ENCODE measurements at places on chromosomes 13 and 19. TPM values are rescaled to one million over a fixed set of nuclear protein-coding genes. Genes with fewer than 3 reads are reported as not detected.
A peak's percentile ranks its signal among the peaks of the same experiment; 100 is the strongest.

DNA sequence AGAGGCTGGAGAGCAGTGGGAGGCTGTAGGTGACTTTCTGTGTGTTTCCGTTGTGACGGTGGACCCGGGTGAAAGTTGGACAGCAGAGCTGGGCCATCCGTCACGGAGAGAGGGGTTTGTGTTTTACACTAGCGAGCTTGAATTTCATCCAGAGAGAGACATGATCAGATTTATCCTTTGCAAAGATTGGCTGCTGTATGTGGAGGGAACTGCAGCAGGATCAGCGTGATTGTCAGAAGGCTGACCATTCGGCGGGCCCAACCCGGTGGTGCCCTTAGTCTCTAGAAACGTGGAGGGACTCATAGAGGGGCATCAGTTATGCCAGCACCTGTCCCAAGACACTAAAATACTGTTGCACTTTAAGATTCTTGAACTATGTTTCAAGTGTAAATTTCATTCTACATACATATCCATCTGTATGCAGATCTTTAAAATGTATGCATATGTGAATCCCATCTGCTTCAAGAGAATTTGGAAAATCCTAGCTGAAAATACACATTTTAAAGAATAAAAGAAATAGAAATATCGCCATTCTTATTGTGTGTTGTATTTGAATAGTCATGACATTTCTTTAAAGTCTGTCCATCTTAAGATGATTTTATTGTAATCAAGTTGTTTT, 7.0 kb downstream of the FAM124A start:
- no peak for DNase-seq

DNA sequence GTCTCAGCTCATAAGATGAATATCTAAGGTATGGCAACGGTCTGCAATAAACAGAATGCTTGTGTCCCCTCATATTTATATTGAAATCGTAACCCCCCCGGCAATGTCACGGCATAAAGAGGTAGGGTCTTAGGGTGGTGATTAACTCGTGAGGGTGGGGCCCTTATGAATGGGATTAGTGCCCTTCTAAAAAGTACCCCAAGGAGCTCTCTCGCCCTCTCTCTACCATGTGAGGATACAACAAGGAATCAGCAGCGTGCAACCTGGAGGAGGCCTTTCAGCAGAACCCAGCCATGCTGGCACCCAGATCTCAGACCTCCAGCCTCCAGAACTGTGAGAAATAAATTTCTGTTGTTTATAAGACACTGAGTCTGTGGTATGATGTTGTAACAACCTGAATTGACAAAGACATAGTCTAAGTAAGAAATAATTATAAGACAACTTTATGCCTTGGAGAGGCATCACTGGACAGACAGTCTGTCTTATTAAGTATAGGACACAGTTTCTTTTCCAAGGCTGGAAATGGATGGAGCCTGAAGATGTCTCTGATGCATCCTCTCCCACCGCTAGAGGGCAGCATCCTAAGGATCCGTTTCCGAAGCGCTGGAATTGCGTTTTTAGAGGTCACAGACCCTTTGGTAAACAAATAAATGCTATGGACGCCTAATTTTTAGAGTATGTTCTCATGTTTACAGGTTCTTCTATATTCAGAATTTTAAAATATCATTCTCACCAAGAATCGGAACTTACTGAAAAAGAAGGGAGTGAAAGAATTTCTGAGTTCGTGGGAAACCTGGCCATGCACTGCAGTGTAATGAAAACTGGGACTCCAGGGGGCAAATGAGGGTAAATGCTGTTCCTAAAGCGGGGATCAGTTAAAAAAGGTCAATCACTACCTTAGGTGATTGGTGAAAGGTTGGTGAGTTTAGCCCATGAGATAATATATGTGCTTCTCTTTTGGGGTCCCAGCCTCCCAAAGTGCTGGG, 13.3 kb upstream of the LEUTX start:
- DNase-seq = no peak

DNA sequence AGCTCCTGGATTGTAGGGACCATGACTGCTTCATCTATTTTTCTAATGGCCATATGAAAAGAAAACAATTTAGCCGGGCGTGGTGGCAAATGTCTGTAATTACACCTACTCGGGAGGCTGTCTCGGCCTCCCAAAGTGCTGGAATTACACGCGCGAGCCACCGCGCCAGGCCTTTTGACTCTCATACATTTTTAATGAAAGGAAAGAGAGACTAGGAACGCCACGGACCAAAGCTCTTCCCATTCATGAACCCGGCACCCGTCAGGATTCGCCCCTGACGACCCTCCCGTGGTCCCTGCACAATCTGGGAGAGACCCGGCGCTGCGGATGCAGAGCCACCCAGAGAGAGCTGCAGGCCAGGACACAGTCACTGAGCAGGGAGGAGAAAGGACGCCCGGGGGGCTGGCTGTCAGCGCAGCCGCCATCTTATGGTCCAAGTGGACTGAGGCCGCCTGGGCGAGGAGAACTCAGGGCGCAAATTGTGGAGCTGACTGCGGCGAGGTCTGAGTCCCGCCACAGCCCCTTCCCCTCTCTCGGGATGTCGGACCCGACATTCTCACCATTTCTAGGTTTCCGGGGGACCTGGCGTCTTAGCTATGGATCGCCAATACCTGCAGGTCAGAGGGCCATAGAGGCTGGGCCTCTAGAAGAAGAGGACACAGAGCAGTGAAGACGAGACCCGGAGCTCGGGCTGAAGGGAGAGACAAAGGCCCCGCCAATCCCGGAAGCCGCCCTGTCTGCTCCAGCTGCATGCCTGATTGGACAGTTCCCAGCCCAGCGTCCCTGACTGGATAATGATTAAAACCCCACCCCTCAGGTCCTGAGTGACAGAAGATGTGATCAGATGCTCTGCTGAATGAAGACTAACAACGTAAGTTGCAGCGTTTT, at the start of gene ZNF681:
TSS of gene ZNF681 (minus strand) at position 705 of the 888 bp plus-strand sequence. CDS start at position 563, 142 bp downstream.
- DNase-seq = peak; percentile 63

The SIAH3 gene
- total RNA-seq = not detected

The NMRK2 gene
- total RNA-seq = not detected

The GJB2 gene
- total RNA-seq = 0.24 TPM

GRCh38 chr13:58960888-58961287, 1202.8 kb downstream of the DIAPH3 start:
- DNase-seq = no peak

DNA sequence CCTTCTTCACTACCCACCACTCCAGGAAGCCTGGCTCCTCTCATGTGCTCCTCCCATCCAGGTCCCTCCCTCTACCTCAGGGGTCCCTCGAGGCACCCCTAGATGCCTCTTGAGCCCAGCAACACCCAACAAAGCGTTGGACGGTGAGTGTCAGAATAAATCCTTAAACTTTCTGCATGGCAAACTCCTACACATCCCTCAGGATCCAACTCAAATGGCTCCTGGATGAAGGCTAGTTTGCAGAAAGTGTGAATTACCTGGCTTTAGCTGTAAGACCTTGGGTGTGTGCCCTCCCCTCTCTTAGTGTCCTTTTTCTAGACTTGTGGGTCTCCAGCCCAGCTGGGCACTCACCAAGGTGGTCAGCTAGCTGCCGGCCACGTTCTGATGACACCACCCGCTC, 5.4 kb downstream of the MPV17L2 start:
- no peak for DNase-seq

GRCh38 chr19:57239982-57240310, 486 bp upstream of the ZNF805 start:
- no peak for DNase-seq

The ZNF599 gene
- 2.8 TPM for total RNA-seq

DNA sequence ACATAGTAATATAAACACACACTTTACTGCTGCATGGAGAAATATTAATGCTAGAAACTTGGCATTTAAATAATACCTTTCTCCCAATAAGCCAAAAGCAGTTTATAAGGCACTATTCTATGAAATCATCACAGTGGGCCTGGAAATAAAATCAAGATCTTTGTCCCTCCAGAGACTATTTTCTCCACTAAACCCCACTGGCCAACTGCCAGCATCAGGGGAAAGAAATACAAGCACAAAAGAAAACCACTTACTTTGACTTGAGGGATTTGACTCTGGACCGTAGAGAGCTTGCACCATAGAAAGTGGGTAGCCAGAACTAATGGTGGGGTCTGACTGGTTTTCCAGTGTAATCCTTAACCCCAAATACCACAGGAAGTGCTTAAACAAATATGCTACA, 71.9 kb downstream of the DCLK1 start:
- no peak for DNase-seq

- no peak for DNase-seq
Measured at GRCh38 chr13:25873242-25873612, 178.6 kb downstream of the SHISA2 start.

GRCh38 chr13:79735228-79735627, 254.3 kb downstream of the NDFIP2 start:
- DNase-seq = no peak

The EID2B gene
- 3.9 TPM for total RNA-seq

The MADCAM1 gene
- 0.31 TPM for total RNA-seq

DNA sequence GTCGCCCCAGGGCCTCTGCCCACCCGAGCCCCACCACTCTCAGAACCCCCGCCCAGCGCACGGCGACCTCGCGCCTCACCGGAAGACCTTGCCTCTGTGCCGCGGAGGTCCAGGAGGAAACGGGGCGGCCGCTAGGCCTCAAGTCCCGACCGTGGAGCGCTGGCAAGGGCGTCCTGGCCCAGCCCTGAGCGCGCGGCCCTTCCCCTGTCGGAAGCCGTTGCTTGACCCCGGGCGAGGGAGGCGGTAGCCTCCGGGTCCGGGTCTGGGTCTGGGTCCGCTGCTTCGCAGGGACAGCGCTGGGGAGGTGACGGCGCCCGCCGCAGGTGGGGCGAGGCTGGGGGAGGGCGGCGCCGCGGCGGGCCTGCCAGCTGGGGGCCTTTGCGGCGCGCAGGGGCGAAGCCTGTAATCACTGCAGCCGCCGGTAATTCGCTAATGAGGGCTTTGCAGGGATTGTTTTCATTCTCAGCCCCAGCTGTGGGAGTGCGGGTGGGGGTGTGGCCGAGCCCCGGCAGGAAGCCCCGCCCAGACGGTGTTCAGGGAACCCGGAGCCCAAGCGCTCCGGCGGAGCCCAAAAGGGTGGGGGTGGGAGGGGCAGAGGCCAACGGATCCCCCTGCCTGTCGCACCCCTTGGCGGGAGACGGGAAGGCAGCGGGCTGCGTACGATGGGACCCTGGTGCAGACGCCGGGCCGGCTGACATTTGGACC, 8.6 kb downstream of the C19orf25 start:
- DNase-seq = no peak

The OCEL1 gene
- 15.8 TPM for total RNA-seq

- no peak for DNase-seq
Measured at GRCh38 chr13:55887561-55887960, 1253.2 kb upstream of the PRR20A start.

GRCh38 chr13:30824651-30825050, 81.4 kb upstream of the MEDAG start:
- no peak for DNase-seq

DNA sequence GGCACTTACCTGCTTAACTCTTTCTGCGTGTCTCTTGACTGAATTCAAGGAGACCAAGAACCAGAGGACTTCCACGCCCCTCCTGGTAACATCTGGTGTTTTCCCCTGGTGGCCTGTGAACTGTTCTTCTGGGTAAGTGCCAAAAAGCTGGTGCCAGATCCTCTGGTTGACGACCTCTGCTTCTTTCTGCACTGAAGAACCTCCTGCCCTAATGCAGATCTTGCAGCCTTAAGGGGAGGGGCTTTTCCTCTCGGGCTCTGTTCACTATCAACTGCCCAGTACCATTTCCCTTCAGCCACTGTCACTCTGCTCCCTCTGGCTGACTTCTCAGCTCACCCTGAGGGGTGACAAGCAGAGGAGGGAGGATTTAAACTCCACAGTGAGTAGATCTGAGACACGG, 6.1 kb upstream of the ERVV-1 start:
- no peak for DNase-seq

GRCh38 chr13:86792153-86792651, 879.0 kb upstream of the SLITRK5 start:
- DNase-seq = no peak

The VSTM2B gene
- not detected for total RNA-seq

- DNase-seq = no peak
Measured at GRCh38 chr13:53121919-53122318, 93.3 kb downstream of the OLFM4 start.

- DNase-seq = no peak
Measured at GRCh38 chr13:71583581-71583980, 283.4 kb downstream of the DACH1 start.

The B3GNT8 gene
- 1.2 TPM for total RNA-seq

DNA sequence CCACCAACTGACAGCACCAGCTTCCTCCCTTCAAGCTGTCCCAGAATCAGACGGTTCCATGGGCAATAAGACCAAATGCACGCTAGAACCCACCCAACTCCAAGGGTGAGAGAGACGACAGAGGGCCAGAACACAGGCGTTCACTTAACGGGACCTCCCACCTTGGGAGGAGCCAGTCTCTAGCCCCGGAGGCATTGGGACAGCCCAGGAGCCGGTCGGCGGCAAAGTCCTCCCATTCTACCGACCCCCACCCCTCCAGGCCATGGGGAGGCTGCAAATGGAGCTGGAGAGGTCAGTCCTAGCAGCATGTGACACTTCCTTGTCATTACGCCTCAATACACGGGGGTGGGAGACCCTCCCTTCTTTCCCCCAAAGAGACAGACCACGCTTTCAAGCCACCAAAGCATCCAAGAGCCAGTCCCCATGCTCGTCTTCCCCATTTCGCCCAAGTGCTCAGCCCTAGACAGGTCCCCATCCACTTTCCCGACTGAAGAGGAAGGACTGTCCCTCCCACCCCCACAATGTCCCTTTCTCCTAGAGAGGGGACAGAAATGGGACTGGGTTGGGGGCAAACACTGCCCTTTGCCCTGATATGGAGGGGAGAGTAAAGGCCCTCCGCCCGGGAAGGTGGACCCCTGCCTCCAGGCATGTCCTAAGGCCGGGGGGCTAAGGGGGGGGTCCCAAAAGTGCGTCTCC, 964 bp downstream of the KHSRP start:
- DNase-seq = no peak

GRCh38 chr19:54882758-54883157, 8.7 kb downstream of the FCAR start:
- DNase-seq = peak; percentile 35

DNA sequence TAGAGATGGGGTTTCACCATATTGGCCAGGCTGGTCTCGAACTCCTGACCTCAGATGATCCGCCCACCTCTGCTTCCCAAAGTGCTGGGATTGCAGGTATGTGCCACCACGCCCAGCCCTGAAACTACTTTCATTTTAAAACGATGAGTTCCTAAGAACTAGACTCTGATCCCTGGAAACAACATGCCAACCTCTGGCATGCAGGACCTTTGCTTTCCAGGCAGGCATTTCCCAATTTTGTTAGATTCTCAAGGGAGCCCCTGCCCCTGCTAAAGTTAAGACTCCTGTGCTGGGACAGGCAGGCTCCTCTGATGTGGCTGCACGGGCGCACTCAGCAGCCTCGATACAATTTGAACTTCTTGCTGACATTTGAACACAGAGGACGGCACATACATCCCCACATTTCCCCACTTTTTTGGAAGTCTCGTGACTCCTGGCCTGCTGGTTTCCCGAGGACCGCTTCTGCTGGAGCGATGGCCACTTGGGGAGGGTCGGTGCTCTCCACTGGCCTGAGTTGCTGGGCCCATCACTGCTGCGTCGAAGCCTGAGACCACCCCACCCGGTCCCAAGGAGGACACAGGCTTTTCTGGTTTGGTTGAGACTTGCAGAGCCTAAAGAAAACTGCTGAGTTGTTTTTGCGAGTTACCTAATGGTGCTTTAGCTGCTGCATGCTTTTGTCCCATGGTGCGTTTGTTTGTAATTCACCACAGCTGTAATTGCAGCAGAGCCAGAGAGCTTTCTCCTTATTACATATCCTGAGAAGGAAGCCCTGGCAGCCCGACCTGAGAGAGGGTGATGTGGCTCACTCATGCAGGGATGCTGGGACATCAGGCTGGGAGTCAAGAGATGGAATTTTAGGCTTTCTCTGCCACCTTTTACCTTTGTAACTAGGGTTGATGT, 8.2 kb downstream of the ATP11A start:
- no peak for DNase-seq

- DNase-seq = no peak
Measured at GRCh38 chr13:90447734-90448101, 899.8 kb upstream of the MIR17HG start.

The PLEKHF1 gene
- total RNA-seq = 17.6 TPM

Data from GM12878 (cell line).